Fibroblast of lung (primary cell): ENCODE measurements at places on chromosomes 16 and 17. TPM values are rescaled to one million over a fixed set of nuclear protein-coding genes. Genes with fewer than 3 reads are reported as not detected.

Gene EFNB3
- 0.26 and 0.33 TPM in 2 replicates for total RNA-seq

Gene C17orf113
- total RNA-seq = 0.26 and 0.66 TPM in 2 replicates

Gene SSTR5
- total RNA-seq = not detected in 2 replicates

Gene TMEM88
- 0.17 TPM in 1 of 2 replicates, not detected in the other for total RNA-seq

GRCh38 chr16:12313902-12314621, 337.5 kb downstream of the SNX29 start:
- no peak overlapping the region for H3K4me3 ChIP-seq
- no peaks in the 10 kb centered on the region for H3K4me1 ChIP-seq
- H3K27me3 ChIP-seq = no peaks in the 10 kb centered on the region
- H3K36me3 ChIP-seq = no peaks in the 10 kb centered on the region
- no peak overlapping the region for H3K27ac ChIP-seq

- no peak for DNase-seq
- peaks cover 14% of the 10 kb centered on the region for H3K4me1 ChIP-seq
- H3K36me3 ChIP-seq = peaks cover 7% of the 10 kb centered on the region
These were observed 363 bp upstream of the MIF4GD start for GRCh38 chr17:75271233-75271954.

GRCh38 chr17:50190293-50190602, 11.2 kb downstream of the COL1A1 start:
- H3K27ac ChIP-seq = peak overlapping the region; percentile 60
- no peaks in the 10 kb centered on the region for H3K27me3 ChIP-seq
- peak; percentile 61 for DNase-seq
- no peak overlapping the region for H3K4me3 ChIP-seq
- peaks cover 22% of the 10 kb centered on the region for H3K4me1 ChIP-seq
- H3K36me3 ChIP-seq = peaks cover 94% of the 10 kb centered on the region
